ENCODE measurements at places on chromosomes 1 and 21.

DNA sequence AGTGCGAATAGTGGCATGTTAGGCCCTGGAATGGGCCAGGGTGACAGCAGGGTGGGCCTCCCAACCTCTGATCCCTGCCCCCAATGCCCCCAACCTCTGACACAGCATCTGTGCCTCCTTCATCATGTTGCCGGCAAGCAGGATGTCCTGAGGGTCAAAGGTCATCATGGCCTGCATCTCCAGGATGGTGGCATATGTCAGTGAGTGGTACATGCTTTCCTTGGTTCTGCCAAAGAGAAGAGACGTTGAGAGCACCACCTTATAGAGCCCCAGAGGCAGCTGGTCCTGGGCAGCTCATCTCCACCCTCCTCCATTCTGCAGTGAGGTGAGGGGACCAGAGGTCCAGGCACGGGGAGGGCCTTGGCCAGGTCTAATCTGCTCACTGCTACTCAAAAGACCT is 17.6 kb downstream of the TTC39A start:
- no peak for DNase-seq

DNA sequence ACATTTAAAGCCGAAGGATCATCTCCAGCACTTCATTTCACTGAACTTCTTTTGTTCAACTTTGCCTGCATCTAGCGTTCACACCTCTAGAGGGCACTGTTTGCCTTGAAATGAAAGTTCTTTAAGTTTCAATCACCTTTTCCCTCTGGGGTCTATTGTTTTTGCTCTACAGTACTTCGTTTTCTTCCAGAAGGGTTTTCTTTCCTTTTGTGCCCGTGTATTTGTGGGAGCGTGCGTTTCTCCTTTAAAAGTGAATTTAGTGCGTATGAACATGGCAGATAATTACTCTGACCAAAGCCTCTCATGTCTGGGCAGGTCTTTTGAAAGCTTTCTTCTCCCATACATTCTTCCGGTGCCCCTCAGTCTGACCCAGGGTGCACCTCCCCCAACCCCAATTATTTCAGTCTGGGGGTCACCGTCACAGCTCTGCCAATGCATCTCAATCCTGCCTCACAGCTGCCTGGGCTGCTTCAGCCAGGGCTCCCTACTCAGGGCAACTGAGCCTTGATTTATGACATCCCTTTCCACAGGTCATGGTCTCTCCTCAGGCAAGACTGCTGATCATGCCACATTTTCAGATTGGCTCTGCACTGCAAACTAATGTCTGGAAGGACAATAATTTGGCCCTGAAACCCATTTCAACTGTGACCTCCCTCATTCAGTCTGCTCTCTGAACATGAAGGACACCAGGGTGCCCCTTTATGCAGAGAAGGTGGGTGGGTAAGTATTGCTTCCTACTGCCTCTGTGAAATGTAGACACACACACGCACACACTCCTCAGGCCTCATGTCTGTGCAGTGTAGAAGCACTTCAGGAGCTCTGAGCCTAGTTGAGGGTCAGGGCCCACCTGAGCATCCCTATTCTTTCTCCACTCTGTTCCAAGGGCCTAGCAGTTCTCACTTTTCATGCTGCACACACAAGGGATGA is 88.6 kb downstream of the NUF2 start:
- DNase-seq = peak; percentile 74

DNA sequence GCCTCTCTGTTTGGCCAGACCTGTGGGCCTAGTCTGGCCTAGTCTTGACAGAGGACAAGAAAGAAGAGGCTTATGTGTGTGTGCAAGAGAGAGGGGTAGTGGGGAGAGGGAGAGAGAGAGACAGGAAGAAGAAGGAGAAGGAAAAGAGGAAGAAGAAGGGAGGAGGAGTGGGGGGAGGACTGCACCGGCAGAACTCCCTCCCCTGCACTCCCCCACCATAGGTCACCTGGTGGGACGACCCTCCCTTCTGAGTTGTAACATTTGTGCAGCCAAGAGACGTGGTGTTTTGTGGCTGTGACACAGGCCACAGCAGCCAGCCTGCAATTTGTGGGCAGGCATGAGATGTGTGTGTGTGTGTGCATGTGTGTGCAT is 4.3 kb downstream of the INAVA start:
- no peak for DNase-seq

GRCh38 chr1:154970631-154971340 is at the start of gene SHC1:
Gene SHC1 (minus strand): TSS chr1:154970747. CDS start chr1:154970526, 221 bp downstream.
- peak; percentile 74 for DNase-seq

DNA sequence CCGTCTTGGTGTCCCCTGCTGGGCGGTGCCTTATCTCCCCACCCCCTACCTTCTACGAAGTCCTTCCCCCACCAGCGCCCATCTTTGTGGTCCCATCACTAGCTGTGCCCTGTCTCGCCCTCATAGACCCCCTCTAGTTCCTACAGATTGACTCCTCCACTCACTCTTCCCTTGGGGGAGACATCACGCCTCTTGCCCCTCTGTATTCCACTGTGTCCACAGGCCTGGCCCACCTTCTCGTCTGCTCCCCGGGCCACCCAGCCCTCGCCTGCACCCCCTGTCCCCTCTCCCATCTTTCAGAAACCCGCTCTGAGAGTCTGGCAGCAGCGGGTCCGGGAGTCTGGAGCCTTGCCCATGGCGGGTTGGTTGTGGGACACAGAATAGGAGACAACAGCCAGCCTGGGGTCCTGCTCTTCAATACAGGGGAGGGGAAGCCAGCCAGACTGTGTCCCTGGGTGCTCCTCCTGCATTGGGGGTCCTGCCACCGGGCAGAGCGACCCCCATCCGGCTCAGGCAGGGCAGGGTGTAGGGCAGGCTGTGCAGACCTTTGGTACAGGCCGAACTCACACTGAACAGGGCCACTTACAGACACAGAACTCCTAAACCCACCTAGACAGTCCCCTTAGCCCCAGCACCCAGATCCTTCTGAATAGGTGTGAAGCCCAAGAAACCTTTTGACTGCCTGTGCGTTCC is 1.1 kb downstream of the RNF187 start:
- no peak for DNase-seq

GRCh38 chr1:225868631-225869330 is 13.4 kb downstream of the TMEM63A start:
- no peak for DNase-seq

DNA sequence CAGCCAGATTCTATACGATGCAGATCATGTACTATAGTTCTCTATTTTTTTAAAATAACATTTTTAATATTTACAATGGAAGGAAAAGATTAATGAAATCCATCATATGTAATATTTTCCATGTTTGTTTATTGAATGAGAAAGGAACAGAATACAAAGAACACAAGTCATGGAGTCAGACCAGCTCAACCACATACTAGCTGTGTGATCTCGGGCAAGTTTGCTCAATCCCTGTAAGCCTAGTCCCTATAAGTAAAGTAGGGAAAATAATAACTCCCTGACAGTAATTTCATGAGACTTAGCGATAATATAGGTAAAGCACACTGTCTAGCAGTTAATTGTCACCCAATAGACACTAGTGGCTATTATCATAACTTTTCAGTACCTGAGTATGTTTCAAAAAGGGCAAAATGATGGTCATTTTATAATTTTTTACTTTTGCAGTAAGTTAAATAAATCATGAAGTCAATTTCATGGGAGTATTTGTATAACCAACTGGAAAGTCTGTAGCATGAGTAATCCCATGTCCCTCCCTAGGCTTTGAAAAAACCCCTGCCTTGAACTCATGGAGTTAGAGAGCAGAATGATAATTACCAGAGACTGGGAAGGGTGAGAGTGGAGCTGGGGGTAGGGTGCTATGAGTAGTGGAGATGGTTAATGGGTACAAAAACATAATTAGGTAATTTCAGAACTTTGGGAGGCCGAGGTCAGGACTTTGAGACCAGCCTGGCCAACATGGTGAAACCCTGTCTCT is 37.0 kb upstream of the EPS15 start:
- no peak for DNase-seq

- DNase-seq = no peak
Measured at GRCh38 chr1:229106526-229107125, 164.3 kb upstream of the RAB4A start.

DNA sequence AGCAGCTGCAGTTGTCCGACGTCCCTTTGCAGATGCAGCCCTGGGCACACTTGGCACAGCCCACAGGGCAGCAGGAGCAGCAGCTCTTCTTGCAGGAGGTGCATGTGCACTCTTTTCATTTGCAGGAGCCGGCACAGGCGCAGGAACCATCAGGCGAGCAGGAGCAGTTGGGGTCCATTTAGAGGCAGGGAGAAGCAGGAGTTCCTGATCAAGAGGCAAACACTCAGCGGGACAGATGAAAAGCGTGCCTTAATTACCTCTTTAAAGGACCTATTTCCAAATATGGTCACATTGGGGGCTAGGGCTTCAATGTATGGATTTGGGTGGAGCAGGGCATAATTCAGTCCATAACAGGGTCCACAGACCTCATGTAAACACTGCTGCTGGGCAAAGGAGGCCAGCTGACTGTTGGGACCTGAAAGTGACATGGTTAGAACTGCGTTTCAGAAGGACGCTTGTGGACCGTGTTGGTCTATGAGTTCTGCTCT is 4.3 kb upstream of the CPLANE2 start:
- no peak for DNase-seq

DNA sequence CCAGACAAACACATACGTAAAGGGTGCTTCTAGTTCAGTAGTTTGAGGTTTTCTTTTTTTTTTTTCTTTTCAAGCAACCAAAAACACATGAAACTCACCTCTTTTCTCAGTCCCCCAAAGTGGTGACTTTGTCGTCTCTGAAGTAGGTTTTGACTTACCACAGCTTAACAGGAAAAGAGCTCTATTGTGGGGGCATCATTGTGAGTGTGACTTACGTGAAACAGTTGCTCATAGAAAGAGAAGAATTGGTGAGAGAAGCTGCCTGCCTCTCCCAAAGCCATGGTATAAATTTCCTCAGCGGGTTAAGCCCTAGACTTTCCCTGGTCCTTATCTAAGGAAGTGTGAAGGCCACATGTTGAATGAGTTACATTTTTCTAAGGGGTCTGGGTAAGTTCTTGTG is 11.9 kb downstream of the FASLG start:
- no peak for DNase-seq

- DNase-seq = no peak
Measured at GRCh38 chr1:239912471-239912870, 179.2 kb upstream of the FMN2 start.

DNA sequence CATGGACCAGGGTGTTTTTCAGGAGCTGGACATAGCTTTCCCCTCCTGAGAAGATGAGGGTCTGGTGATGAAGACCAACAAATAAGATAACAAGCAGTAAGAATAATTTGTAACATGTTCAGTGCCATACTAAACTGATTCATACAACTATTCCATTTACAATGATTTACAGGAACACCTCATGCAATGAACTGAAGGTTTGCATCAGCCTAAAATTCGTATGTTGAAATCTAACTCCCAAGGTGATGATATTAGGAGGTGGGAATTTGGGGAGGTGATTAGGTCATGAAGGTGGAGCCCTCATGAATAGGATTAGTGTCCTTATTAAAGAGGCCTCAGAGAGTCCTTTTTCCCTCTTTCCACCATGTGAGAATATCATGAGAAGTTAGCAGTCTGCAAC is 15.9 kb upstream of the NIBAN1 start:
- no peak for DNase-seq

Data from NCI-H446 treated with DMSO at 0.1 percent for 48 hours (cell line).